Stimulated activated CD8-positive, alpha-beta memory T cell treated with anti-CD3 and anti-CD28 coated beads, Interleukin-4, amount 100 ng/mL, for 4 hours (primary cell): ENCODE measurements at places on chromosomes 11 and 22.

GRCh38 chr11:2688381-2689231 lies 11.2 kb downstream of the KCNQ1OT1 start:
- DNase-seq: no peak

- DNase-seq: no peak
These were observed 27.1 kb downstream of the CYTH4 start for GRCh38 chr22:37309211-37310074.

DNA sequence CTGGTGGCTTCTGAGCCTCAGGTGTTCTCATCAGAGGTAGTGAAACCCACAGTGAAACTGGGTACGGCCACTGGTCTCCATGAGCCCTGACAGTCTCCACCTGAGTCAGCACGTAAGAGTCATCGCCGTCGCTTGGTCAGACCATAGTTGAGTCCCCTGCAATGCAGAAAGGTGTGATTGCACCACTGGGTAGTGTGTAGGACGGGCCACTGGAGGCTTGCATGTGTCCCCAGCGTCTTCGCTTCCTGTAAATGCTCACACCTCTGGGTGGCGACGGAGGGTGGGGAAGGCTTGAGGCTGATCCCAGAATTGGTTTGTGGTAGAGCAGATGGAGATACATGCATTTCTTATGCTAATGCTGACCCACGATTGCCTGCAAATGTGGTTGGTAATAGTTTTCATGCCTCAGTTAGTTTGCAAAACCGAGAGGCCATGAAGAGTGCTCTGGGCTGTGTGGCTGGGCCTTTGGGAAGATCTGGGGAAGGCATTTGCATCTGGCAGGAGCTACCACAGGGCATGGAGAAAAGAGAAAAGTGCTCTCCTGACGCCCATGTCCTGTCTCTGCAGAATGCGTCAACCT lies 26.5 kb downstream of the CTTN start:
- no peak for DNase-seq

DNA sequence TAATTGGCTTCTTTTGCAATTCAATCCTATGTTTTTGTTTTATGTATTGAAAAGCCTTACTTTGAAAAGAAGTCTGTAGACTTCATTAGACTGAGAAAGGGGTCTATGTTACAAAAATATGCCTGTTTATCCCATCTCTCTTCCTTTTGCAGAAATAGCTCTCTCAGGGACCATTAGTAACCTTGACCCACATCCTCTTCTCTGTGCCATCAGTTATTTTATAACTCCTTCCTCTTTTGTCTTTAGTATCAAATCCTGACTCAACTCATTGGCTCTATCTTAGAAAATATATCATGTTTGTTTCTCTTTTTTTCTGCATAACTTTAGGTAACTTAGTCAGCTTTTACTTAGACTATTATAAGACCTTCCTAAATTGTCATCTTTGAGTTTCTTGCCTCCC lies 20.3 kb downstream of the ZC3H12C start:
- DNase-seq: no peak

GRCh38 chr22:43434928-43435311 lies 23.1 kb downstream of the MPPED1 start:
- DNase-seq: no peak

DNA sequence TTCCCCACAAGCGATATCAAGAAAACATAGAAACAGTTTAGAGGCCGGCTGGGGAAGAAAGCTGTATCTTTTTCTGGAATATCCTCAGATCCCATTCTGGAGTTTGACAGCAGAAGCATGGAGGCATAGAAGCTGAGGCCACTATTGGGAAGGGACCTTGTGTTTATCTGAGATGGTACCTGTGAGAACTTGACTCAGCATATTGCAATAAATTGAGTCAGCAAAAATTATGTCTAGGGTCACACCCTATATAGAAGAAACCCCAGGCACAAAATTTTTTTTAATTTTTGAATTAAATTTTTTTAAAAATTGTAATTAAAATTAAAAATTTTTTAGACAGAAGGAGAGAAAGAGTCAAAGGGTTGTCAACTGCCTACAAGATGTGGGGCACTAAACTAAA lies 178.7 kb downstream of the NTM start:
- no peak for DNase-seq

DNA sequence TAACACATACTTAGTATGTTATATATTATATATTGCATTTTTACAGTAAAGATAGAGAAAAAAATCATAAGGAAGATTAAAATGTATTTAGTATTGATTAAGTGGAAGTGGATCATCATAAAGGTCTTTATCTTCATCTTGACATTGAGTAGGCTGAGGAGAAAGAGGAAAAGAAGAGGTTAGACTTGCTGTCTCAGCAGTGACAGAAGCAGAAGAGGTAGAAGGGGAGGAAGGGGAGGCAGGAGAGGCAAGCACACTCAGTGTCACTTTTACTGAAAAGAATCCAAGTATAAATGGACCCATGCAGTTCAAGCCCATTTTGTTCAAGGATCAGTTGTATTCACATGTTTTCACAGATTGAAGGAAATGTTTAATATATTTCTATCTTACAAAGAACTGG lies 69.7 kb downstream of the GAB2 start:
- no peak for DNase-seq

GRCh38 chr22:36822581-36822980 lies 5.7 kb upstream of the PVALB start:
- no peak for DNase-seq

- DNase-seq: no peak
These were observed 44.2 kb downstream of the FBXO7 start for GRCh38 chr22:32518848-32519247.

GRCh38 chr22:30209642-30210041 lies 36.9 kb downstream of the LIF start:
- no peak for DNase-seq

DNA sequence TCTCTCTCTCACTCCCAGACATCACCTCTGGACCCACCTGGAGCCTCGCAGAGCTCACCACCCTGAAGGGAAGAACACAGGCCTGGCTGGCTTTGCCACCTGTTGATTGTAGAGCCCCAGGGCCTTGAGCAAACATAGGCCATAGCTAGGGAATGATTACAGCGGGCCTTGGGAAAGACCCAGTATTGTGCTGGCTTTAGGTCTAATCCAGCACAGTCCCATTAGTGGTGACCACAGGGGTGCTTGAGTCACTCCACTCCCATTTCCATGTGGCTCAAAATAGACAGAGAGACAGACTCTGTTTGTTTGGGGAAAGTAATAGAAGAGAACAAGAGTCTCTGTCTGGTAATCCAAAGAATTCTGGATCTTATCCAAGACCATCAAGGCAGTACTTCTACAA lies 42.7 kb upstream of the FAM181B start:
- DNase-seq: no peak

DNA sequence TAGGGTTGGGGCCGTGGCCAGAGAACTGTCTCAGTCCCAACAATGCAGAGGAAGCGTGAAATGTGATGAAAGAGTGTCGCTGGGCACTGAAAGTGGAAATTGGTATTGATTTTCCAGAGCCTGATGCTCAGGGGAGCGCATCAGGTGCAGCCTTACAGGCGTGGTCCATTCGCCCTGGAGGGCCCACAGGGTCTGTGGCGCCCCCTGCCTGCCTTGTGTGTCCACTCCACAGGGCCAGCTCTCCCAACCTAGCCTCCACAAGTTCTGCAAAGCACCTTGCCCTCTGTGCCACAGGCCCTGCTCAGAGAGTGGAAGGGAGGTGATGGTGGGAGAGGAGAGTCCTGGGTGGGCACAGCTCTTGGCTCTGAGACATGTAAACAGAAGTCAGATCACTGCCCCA lies 54.9 kb upstream of the LMO1 start:
- DNase-seq: no peak

GRCh38 chr11:69450064-69450856 lies 31.2 kb upstream of the LINC01488 start:
- no peak for DNase-seq

- no peak for DNase-seq
These were observed 23.8 kb downstream of the OSBP2 start for GRCh38 chr22:30718491-30718890.

DNA sequence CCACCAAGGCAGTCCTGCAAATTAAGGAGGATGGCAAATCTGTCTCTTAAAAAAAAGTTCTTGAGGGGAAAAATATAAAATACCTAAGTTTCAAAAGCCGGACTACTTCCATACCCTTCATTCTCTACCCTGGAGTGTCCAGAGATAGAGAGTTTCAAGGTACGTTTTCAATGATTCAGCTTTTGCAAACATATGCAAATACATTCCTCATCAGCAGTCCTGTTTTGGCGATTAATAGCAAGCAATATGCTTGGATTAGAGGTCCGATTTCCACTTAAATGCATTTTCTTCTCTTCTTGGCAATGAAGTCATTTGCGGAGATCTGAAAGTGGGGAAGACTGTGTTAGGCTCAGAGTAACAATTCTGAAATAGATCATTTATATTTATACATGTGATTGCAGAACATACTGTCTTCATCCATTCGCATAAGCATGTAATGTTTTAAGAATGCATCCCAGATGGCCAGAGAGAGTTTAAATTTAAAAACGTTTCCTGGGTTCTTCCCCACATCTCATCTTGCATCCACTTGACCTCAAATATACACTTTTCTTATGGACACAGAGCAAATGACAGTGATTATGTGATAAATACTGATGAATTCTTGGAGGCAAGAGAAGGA lies 13.8 kb upstream of the TFIP11 start:
- no peak for DNase-seq

DNA sequence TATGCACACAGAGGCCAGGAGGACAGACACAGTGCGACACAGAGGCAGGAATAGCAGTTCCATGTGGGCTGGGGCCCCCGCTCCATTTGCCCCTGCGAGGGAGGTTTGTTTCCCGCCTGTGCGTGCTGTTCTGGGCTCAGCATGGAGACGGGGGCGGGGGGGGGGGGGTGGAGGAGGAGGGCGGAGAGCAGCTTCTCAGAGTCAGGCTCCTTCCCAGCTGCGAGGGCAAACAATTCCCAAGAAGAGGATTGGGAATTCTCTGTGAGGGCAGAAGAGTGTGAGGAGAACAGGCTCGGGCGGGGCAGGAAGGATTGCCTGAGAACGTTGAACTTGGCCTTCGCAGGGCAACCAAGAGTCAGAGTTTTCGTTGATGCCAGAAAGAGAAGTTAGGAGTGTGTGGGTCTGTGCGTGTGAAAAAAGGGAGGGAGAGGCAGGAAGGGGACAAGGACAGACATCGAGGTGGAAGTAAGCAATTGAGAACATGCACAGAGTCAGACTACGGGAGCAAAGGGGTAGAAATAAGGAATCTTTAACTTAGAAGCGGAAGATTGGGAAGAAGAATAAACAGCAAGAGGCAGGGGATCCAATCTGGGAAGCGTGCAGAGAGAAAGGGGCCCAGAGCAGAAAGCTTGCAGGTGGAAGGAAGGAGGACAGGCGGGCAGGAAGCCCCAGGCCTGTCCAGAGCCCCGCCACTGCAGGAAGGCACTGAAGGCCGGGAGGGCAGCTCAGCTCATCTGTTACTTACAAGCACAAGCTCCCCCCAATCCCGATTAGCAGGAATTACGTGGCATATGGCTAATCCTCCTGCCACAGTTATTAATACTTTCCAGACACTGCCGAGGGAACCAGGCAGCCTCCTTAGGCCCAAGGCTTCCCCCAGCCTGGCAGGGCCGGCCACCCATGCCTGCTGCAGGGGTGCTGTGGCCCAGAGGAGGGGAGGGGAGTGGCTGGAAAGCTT lies 15.6 kb upstream of the JAM3 start:
- DNase-seq: no peak

GRCh38 chr11:126024123-126024522 lies 38.5 kb downstream of the CDON start:
- no peak for DNase-seq

- DNase-seq: no peak
These were observed 38.3 kb downstream of the RAB30 start for GRCh38 chr11:83033371-83033770.

DNA sequence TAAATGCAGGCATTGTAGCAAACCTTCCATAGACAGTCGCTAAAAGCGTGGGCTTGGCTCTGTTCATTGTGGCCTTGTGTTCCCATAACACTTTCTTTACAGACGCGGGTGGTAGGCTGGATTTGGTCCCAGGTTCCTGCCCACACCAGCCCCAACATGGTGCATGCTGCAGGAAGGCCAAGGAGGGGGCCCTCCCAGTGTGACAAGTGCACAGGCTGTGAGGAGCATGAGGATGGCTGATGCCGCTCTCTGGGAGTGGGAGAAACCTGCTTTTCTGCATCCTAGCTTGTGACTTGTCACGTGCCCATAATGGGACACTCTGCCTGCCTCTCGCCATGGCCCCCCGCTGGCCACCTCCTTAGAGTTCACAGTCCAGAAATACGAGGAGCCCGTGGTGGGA lies 161.8 kb upstream of the B3GAT1 start:
- DNase-seq: no peak

- peak; percentile 79 for DNase-seq
These were observed at the start of gene LMF2 for GRCh38 chr22:50507421-50507990. TSS of gene LMF2 (minus strand) at chr22:50507702. CDS start at chr22:50507675, 27 bp downstream.

DNA sequence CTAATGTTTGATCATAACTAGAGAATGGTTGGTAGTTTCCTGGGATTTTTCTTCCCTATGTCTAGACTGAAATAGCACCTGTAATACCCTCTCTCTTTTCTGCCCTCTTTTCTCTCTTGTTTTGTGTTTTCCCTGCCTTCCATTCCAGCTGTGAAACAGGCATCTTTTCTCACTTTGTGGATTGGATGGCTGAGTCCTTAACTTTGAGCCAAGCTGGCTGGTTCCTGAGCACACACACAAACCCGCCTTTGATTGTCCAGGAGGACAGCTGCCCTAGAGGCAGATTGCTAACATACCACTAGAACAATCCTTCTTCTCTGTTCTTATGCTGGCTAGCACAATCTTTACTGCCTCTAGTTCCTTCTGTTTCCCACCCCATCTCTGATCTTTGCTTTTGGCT lies 17.7 kb downstream of the CTNND1 start:
- no peak for DNase-seq

GRCh38 chr22:41826430-41827383 lies 6.2 kb upstream of the SREBF2 start:
- no peak for DNase-seq

GRCh38 chr11:18491924-18492323 lies 34.8 kb downstream of the TSG101 start:
- no peak for DNase-seq

DNA sequence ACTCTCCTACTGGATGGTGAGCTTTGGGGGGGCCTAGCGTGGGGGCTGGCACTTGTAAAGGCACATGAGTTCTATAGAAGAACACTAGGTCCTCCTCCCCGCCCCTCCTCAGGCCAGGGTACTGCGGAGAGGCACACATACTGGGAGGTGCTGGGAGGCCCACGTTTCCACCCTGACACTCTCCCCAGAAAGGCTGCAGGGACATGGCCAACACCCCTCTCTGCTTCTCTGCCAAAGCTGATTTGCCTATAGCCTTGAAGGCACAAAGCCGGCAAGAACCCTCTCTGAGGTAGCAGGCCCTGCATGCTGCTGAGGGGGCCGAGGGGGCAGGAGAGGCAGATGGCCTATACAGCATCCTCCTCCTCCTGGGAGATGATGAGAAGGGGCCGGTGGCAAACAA lies 112.8 kb downstream of the BUD13 start:
- DNase-seq: no peak

- no peak for DNase-seq
These were observed 15.6 kb downstream of the IGF2 start for GRCh38 chr11:2123628-2123960.

GRCh38 chr11:74297484-74297883 lies 14.0 kb downstream of the P4HA3 start:
- DNase-seq: no peak

DNA sequence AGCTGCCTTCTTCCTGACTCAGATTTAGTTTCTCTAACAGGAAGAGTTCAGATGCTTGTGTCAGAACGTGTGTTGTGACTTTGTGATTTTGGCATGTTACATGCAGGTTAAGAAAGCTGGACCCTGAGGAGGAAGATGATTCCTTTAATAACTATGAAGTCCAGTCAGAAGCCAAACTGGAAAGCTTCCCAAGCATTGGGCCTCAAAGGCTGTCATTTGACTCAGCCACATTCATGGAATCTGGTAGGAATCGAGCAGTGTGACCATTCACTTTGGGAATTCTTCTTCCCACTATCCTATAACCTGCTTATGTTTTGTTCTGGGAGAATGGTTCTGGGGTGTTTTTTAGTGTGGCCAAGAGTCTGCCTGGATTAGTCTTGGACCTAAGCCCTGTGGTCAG lies 48.0 kb downstream of the CABIN1 start:
- no peak for DNase-seq
